ENCODE measurements at places on chromosomes 3 and 15.

- no peak for DNase-seq
Observed at GRCh38 chr3:188682316-188682715, 489.5 kb upstream of the TPRG1 start.

GRCh38 chr15:68023307-68024101 lies 30.6 kb upstream of the PIAS1 start:
- no peak for DNase-seq

GRCh38 chr3:191329654-191330529 lies at the start of gene UTS2B:
UTS2B (minus strand) TSS chr3:191330526; CDS start chr3:191282189, 48,337 bp downstream.
- DNase-seq = peak; percentile 64

DNA sequence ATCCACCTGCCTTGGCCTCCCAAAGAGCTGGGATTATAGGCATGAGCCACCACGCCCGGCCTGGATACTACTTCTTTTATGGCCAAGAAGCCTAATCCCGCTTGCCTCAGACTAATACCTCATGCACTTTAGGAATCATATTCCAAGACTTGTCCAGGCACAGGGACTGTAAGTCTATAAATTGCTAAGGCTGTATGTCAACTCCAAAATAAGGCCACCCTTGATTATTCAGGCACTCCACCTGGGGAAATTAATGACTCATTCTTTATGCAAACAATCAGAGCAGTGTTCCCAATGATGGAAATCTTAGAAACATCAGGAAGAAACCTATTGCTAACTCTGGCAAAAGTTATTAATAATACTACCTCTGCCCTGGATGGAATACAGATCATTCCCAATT lies 98.4 kb downstream of the ERC2 start:
- DNase-seq = no peak

DNA sequence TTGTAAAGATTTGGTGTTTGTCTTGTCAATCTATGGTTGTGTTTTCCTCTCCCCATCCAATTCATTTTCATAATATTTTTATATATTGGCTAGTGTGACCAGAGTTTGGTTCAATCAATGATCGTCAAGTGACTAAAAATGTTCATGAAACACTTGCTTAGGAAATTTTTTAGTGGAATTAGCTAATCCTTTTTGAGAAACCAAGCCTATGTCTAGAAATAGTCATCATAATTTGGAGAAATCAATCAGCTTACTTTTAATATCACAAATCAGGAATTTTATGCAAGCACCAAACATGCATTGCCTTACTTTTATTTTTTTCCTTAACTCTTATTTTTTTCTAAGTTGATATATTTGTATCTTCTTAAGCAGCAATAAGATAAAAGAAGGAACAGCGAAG lies 403.1 kb upstream of the TBL1XR1 start:
- no peak for DNase-seq

DNA sequence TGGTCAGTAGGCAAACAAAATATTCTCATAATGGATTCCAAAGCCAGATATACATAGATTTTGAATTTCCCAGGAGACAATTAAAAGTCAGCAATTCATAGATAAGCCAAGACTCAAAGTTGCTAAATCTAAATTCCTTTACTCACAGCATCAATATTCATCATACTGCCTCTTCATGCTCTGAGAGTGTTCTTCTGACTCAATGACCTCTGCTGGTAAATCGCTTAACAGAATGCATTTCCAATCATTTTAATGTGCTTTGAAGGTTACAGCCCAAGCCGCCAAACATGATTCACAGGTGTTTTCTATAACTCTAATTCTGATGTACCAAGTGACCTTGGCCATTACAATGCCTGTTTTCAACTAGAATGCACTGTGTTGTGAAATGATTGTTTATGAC lies 24.2 kb upstream of the SLC4A7 start:
- no peak for DNase-seq

DNA sequence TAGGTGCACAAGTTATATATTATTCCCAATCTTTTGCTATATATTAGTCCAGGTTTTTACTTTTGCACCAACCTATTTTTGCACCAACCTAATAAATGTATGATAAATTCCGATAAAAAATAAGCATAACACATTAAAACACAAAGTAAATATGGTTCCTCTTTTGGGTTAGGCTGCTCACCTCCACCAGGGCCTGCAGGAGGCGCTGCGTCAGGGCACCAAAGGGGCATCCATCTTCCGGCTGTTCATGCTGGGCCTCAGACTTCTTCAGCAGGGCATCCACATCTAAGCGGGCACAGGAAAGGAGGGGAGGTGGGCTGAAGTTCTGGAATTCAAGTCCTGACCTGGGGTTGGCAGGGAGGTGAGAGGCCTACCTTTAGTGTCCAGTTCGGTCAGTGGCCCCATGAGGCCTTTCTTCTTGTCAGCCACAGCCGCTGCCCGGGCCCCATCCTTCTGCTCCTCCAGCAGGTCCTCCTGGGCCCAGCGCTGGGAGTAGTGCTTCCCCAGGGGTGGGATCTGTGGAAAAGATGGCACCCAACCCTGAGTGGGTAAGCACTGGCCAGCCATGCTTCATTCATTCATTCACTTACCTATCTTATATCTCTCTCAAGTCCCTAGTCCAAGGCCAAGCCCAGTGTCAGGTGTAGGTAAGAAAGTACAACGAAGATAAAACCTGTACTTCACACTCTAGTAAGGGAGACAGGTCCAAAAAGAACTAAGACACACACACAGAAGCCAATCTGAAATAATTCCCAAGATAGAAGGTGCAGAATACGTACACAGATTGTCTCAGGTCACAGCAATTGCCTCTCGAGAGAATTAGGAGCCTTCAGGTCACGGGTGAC lies 5.2 kb downstream of the TADA3 start:
- peak; percentile 61 for DNase-seq

DNA sequence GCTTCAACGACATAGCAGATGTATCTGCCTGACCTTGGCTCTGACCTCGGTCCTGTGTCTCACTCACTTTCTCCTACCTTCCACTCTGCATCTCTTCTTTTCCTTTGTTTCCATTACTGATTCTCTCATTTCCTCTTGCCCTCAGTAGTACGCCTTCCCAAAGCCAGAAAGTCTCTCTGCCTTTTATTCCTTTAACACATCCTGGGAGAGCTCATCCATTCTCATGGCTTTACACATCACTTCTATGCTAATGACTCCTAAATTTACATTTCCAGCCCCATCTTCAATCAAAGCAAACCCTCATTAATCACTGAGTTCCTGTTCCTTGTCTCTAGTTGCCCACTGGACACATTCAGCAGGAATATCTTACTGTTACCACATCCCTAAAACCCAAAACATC lies 938.6 kb downstream of the NTRK3 start:
- no peak for DNase-seq

- peak; percentile 79 for DNase-seq
Observed at GRCh38 chr15:63372018-63372705, 9.5 kb downstream of the CA12 start.

GRCh38 chr3:104291437-104291851 lies 1075.3 kb upstream of the ALCAM start:
- DNase-seq = no peak

DNA sequence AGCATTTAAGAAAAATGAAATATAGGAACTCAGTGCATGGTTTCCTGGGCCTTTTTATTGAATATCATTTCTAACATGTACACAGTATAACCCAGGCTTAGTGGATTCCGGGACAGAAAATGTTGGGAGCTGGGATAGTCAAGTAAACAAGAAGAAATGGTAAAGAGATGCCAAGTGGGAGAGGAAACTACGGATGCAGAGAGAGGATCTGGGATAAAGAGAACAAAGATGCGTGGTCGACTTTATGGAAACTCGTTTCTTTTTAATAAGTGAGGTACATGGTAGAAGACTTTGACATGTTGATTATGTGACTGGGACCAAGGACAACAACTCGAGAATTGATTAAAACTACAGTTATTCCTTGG lies 1.2 kb upstream of the GPR176 start:
- no peak for DNase-seq

DNA sequence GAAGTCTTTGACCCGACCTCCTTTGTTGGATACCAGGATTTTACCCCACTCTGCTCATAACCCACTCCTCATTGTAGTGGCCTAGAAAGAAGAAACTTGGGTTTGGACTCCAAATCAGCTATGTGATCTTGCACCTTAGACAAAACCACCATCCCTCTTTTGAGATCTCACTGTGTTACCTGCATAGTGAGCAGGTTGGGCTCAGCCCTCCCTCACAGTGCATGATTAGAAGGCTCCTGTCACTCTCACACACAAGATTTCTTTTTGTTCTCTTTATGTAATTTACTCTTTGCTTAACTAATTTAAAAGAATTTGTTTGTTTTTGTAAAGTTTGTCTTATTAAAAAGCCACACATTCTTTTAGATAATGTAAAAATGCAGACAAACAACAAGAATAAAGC lies 587.8 kb downstream of the MECOM start:
- DNase-seq = no peak

DNA sequence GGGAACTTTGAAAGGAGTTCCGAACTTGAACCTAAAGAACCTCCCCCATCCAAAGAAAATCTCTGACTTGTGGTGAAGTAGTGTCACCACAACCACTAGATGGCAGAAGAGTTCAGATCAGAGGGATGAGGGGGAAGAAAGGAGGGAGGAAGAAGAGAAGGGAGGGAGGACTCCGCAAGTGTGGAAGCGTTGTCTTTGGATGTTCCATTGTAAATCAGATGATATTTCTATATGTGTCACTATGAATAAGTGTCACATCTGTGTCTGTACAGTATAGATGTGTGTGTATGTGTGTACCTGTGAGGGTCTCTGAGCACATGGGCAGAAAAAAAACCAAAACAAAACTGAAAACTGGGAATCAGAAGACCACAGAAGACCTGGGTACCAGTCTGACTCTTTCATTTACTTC lies 16.9 kb downstream of the SLC24A1 start:
- DNase-seq = peak; percentile 91

DNA sequence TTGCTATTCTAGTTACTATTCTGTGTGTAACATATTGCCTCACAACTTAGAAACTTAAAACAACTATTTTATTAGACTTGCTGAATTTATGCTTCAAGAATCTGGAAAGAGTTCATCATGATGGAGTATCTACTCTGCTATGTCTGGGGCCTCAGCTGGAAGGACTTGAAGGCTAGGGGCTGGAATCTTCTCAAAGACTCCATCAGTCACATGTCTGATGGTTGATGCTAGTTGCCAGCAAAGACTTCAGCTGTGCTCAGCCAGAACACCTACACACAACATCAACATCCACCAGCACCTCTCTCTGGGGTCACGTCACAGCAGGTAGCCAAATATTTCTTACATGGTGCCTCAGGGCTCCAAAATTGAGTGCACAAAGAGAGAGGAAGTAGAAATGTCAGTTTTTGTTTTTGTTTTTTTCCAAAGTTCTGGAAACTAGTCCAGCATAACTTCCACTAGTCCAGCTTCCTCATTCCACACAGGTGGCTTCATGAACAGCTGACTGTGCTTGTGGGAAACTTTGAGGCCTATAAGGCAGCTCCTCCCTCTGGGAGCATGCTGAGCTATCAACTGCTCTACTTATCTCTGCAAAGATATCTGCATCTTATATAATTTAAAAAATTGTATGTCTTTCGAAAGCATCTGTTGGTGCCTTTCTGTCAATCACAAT lies 325.4 kb upstream of the AGTR1 start:
- no peak for DNase-seq

DNA sequence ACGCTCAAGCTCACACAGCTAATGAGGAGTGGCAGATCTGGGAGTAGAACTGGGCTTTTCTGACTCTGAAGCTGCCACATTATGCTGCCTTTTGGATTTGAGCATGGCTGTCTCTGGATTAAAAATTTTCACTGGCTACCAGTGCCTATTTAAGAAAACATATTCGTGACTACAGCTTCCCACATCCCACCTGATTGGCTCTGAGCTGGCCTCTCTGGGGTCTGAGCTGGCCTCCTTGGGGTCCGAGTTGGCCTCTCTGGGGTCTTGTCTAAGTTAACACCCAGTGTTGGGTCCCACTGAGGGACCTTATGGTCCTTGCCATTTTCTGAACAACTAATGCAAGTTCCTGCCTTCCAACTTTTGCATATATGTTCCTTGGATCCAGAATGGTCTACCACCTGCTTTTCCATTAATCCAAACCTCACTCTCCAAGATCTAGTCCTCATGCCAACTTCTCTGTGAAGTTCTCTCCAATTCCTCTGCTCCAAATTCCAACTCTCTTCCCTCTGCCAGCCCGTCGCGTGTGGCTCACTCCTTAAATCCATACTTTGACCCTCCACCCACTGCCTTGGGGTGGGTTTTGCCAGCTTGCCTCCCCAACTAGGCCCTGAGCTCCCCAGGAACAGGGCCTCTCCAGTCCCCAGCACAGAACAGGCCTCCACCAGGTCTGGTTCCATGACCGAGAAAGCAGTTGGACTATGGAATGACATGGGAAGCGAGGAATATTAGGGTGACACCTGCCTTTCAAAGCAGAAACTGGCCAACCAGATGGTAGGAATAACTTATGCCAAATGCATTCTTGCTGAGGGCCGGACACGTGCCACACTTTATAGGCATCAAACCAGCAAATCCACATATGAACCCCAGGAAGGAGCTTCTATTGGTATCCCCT lies 42.5 kb downstream of the ATP2B2 start:
- DNase-seq = no peak

- DNase-seq = peak; percentile 52
Observed at GRCh38 chr3:179181021-179181472, 32.9 kb downstream of the PIK3CA start.

Data from hematopoietic multipotent progenitor cell treated with erythropoietin and hydrocortisone succinate and interleukin-3 and kit ligand, for 4 days (in vitro differentiated cells).